ENCODE measurements at places on chromosomes 1 and 21. TPM values are rescaled to one million over a fixed set of nuclear protein-coding genes. Genes with fewer than 3 reads are reported as not detected.

Gene MYBPH
- total RNA-seq = not detected

Gene CYB5RL
- 3.1 TPM for total RNA-seq

Gene PTPN22
- not detected for total RNA-seq

Gene SPATA21
- 0.06 TPM for total RNA-seq

Gene TMEM61
- total RNA-seq = 0.34 TPM

Gene PIGP
- total RNA-seq = 17.8 TPM

Gene MMP23B
- total RNA-seq = 1.1 TPM

Gene TTLL10
- total RNA-seq = not detected

Gene ERICH3
- total RNA-seq = not detected

Gene GJA8
- total RNA-seq = not detected

Gene ASB17
- total RNA-seq = not detected

Gene ZNF593OS
- 0.26 TPM for total RNA-seq

Gene CLCA4
- not detected for total RNA-seq

Gene CSMD2
- not detected for total RNA-seq

Gene DRAXIN
- total RNA-seq = 0.13 TPM

Gene TRIM67
- 0.21 TPM for total RNA-seq

Gene VANGL2
- total RNA-seq = 1.1 TPM

Gene MMEL1
- total RNA-seq = not detected

Gene AKR1A1
- total RNA-seq = 80.8 TPM

Gene ACOT11
- 1.4 TPM for total RNA-seq

Gene KIF21B
- total RNA-seq = 3.8 TPM

Gene PEX11B
- total RNA-seq = 19.4 TPM

Gene GJA9
- total RNA-seq = not detected

Gene TPTE
- total RNA-seq = not detected

Gene TMEM52
- total RNA-seq = 0.36 TPM

Gene DMBX1
- 0.76 TPM for total RNA-seq

Gene DUSP23
- total RNA-seq = 50.8 TPM

Gene CLIC6
- total RNA-seq = 0.04 TPM

Gene CNTN2
- 0.05 TPM for total RNA-seq

Gene ARHGEF16
- 3.2 TPM for total RNA-seq

Gene AADACL3
- not detected for total RNA-seq

Gene GPR61
- not detected for total RNA-seq

Gene CFAP74
- not detected for total RNA-seq

Gene KRTAP21-2
- total RNA-seq = not detected

Gene FLG2
- not detected for total RNA-seq

Gene WNT3A
- 0.02 TPM for total RNA-seq

Gene KRTAP6-3
- total RNA-seq = not detected

Gene RAD54L
- 12.1 TPM for total RNA-seq

Gene CATSPER4
- not detected for total RNA-seq

Gene BTBD8
- 0.20 TPM for total RNA-seq

Gene SLC25A34
- total RNA-seq = 0.35 TPM

Gene COL16A1
- total RNA-seq = 5.8 TPM

Gene KCNJ10
- not detected for total RNA-seq

Gene UMODL1
- total RNA-seq = not detected

Gene PGLYRP3
- not detected for total RNA-seq

Gene BTF3L4
- 31.8 TPM for total RNA-seq

Gene CCDC190
- not detected for total RNA-seq

Gene C1QB
- total RNA-seq = not detected

Gene DIRAS3
- total RNA-seq = 1.2 TPM

Gene GPR52
- not detected for total RNA-seq

Gene SPRR1A
- not detected for total RNA-seq

Gene GUCA2B
- 0.19 TPM for total RNA-seq

Gene PGLYRP4
- total RNA-seq = not detected

Gene NEGR1
- not detected for total RNA-seq

Gene FCRLA
- 0.03 TPM for total RNA-seq

Measured in A549 treated with CpdA at 1 μM for 4 hours (cell line).